ENCODE measurements at places on chromosomes 3 and 15. TPM values are rescaled to one million over a fixed set of nuclear protein-coding genes. Genes with fewer than 3 reads are reported as not detected.

NMD3 gene
- total RNA-seq: 44.0 TPM

SLC2A2 gene
- total RNA-seq: not detected

DOCK3 gene
- total RNA-seq: 1.6 TPM

NUSAP1 gene
- 243 TPM for total RNA-seq

TRIM59 gene
- total RNA-seq: 56.6 TPM

PLSCR2 gene
- total RNA-seq: not detected

TMEM212 gene
- not detected for total RNA-seq

RGMA gene
- 0.23 TPM for total RNA-seq

DBR1 gene
- total RNA-seq: 19.4 TPM

GP9 gene
- total RNA-seq: not detected

BUB1B gene
- total RNA-seq: 73.8 TPM

DNA sequence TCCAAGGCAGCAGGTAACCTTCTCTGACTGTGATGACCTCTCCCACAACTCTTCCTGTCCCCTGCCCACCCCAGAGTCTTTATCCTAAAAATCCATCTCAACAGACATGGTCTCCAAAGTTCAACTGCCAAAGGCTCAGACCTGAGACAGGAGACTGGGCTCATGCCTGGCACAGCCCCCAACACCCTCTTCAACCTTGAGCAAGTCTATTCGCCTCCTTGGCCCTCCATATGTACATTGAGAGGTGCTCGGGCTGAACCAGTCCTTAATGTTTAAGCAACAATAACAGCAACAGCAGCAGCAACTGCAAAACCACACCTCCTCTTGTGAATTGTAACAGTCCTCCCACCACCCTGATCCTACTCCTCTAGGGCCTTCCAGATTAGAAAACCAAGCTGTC is 9.9 kb downstream of the FAM3D start:
- DNase-seq: no peak

- DNase-seq: no peak
Observed at GRCh38 chr3:162262129-162262528, 765.5 kb downstream of the OTOL1 start.

DNA sequence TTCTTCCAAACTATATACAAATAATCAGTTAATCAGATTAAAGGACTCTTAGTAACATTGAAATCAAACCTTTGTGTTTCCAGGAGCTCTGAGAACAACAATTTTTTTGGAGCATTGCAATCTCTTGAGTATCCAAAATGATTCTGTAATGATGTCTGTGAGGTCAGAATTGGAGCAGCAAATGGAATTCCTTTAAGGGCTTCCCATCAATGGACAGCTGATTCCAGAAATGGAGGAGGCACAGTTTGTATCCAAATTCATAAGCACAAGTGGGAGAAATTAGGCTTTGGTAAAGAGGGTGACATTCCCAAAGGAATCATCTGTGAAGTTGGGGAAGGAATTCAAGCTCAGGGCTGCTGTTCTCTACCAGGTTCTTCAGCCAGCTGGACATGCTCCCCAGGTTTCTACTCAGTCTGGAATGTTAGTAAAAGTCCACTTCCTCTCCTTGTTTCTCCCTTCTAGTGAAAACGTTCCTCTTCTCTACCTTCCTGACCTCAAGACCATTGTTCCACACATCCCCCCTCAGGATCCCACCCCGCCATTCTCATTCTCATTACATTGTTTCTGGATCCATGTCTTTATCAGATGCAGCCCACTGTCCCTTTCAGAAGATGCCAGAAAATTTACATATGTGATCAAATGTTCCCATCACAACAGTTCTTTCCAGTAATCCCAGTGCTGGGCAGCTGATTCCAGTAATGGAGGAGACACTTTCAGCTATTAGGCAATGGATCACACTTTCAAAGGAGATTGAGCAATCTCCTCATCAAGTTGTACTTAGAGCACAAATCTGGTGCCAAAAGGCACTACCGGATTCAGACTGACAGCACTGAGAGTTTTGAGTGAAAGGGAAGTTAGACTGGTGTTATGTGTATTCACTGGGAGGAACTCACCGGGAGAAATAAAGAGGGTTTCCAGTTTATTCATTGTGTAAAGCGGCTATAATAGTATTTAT is 391.3 kb upstream of the TPRG1 start:
- DNase-seq: no peak

GRCh38 chr3:190031887-190032752 is 88.6 kb downstream of the P3H2 start:
- no peak for DNase-seq

DNA sequence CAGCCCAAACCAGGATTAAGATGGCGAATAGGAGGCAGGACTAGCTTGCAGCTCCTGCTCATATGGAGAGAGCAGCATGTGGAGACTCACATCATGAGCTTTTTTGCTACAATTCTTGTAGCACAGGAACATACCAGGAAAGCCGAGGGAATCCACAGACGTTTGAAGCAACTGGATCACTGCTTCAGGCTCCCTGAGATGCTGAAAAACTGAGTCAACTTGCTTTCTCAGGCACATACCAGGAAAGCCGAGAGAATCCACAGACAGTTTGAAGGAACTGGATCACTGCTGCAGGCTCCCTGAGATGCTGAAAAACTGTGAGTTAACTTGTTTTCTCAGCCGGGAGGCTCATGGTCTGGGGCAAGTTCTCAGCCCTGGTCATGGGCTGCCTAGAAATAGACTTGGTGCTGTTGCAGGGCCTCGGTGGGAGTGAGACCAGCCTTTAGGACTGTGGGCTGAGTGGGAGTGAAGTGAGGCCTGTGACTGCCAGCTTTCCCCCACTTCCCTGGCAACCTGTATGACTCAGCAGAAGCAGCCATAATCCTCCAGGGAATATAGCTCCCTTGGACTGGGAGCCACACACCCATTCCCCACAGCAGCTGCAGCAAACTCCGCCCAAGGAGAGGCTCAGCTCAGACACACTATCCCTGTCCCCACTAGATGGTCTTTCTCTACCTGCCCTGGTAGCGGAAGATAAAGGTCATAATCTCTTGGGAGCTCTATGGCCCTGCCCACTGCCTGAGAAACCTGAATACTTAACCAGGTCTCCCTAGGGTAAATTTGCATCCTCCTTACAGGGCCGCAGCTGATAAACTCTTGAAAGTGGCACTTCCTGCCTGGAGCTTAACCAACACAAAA is 51.9 kb upstream of the PFN2 start:
- no peak for DNase-seq

GRCh38 chr3:39531665-39532064 is 64.2 kb downstream of the MOBP start:
- no peak for DNase-seq

GRCh38 chr3:43030162-43030935 is 51.2 kb downstream of the GASK1A start:
- DNase-seq: no peak

GRCh38 chr3:79976466-79976865 is 208.7 kb upstream of the ROBO1 start:
- DNase-seq: no peak

DNA sequence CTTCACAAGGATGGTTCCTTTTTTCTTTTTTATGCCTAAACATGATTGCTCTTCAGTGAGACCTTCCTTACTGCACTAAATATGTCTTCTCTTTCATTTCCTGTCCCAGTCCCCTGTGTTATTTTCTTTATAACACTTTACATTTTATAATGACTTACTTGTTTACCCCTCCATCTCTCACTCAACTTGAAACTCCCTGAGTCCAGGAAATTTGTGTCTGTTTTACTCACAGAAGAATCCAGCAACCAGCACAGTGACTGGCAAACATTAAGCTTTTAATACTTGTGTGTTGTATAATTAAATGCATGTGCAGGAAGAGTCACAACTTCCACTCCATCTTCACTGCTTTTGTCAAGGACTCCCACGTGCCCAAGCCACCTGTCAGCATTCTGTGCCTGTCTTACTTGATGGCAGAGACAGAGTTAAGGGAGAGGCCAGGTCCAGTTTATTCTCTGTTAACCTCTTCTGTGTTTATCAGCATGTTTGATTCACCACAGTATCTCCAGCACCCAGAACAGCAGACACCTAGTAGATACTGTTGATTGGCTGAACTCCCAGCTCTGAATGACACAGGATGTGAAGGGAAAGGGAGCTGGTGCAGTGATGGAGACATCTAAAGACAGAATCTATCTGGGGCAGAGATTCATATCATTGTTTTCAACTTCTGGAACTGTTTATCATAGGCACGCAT is 42.8 kb downstream of the SSR3 start:
- DNase-seq: peak; percentile 24

DNA sequence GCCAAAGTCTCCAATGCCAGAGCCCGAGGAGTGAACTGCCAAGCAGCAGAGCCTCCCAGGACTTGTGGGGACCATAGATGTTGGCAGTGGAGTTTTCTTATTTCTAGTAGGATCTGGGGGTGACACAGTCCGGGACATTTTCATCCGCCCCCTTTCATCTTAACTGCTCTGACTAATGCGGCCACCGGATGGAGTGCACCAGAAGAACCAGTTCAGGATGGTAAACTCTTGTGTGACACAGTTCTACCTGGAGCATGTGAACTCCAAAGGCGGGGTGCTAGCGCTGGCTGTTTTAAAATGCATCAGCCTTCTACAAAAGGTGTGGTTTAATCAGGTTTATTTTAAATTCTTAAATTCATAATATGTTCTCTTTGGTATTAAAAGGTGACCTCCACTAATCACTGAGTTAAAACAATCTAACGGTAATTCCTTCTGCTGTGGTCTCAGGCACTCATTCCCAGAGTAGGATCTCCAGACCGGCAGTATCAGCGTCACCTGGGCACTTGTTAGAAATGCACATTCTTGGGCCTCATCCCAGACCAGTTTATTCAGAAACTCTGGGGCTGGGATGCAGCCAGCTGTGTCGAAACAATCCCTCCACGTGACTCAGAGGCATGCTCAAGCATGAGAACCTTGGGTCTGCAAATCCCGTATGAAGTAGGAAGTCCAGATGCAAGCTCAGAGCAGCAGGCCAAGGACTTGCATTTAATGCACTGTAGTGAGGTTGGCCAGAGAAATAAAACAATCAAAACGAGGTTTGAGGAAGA is 105.5 kb downstream of the GABRB3 start:
- no peak for DNase-seq

- DNase-seq: no peak
Observed at GRCh38 chr3:37223141-37223558, 48.8 kb upstream of the LRRFIP2 start.

DNA sequence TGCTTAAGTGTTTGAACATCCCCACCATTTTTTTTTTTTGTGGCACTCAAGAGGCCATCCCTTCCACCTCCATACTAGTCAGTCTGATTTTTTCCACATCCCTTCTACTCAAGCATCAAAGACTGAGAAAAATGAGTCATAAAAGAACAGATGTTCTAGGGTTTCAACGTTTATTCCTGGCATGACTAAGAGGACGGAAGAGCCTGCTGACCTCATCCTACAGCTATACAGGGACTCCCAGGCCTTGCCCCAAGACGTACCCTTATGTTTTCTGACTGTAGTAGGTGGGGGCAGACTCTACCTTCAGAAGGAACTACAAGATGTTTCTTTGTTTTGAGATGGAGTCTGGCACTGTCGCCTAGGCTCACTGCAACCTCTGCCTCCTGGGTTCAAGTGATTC is 3.3 kb upstream of the ITPKA start:
- no peak for DNase-seq

- DNase-seq: no peak
Observed at GRCh38 chr3:9111866-9112265, 137.6 kb downstream of the SRGAP3 start.

GRCh38 chr3:63353383-63353782 is 75.3 kb downstream of the SYNPR start:
- no peak for DNase-seq

GRCh38 chr3:17349093-17349492 is 393.3 kb downstream of the TBC1D5 start:
- DNase-seq: no peak

DNA sequence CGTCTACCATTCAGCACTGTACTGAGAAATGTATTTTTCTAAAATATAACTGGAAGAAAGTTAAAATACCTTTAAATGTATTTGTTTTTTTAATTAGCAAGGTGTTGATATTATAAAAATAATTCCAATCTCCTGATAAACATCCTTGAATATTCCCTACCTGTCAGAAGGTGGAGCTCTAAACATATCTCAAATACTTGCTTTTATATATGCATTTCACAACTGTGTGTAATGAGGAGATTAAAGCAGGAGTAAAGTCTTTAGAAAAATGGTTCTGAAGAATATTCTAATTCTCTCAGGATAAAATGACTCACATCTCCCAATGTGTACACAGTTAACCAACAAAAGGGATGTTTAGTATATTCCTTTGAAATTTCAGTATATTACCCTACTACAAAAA is 422.7 kb downstream of the PLCL2 start:
- no peak for DNase-seq

DNA sequence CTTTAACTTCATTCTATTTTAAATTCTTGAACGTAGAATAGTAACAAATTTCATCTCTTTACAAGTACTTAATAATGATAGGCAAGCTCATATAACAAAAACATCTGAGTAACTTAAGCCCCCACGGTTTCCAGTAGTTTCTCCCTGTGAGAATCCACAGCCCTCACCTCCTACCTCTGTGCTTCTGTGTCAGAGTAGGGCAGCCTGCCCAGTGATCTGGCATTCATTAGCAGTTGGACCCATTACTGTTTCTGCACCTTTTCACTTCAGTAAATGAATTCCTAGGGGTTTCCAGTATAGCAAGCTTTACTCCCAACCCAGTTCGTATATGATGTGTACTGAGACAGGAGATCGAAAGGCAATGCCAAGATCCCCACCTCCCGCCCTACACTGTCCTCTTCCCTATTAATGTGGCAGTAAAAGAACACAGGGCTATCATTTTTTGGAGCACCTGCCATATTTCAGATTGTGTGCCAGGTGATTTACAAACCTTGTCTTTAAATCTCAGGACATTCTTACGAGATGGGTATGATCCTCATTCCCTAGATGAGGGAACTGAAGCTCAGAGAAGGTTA is 40.8 kb downstream of the EIF2AK4 start:
- DNase-seq: no peak

GRCh38 chr3:140913728-140914127 is 27.9 kb upstream of the SLC25A36 start:
- no peak for DNase-seq

DNA sequence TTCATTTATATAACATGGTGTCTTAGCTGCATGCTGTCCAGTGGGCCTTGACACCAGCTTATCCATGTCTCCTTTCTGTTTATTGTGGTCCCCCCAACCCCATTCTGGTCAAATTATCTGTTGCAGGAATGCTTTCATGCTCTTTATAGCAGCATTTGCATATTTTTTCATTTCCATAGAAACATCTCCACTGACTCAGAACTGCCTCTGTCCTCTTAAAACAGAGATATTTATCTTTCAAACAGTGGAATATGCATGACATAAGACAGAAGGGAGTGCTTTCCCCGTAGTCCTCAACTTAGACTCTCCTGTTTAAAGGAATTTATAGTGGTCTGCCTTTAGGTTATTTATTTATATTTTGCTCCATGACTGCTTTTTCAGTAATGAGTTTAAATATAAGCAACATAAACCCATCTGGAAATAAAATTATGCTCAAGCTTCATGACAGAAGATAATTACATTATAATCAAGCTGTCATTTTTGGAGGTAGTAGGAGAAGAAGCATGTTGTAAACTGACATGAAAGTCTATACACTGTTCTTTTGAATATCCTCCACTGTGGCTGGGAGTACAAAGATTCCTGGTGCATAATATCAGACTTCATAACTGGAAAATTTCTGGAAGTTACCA is 179.5 kb upstream of the CD96 start:
- DNase-seq: no peak

Data from activated CD4-positive, alpha-beta memory T cell treated with anti-CD3 and anti-CD28 coated beads, Interleukin-2, amount 10 ng/mL, durations not matched to agents 7 days and 5 days (primary cell).